ENCODE measurements at places on chromosomes 12 and 14.

DNA sequence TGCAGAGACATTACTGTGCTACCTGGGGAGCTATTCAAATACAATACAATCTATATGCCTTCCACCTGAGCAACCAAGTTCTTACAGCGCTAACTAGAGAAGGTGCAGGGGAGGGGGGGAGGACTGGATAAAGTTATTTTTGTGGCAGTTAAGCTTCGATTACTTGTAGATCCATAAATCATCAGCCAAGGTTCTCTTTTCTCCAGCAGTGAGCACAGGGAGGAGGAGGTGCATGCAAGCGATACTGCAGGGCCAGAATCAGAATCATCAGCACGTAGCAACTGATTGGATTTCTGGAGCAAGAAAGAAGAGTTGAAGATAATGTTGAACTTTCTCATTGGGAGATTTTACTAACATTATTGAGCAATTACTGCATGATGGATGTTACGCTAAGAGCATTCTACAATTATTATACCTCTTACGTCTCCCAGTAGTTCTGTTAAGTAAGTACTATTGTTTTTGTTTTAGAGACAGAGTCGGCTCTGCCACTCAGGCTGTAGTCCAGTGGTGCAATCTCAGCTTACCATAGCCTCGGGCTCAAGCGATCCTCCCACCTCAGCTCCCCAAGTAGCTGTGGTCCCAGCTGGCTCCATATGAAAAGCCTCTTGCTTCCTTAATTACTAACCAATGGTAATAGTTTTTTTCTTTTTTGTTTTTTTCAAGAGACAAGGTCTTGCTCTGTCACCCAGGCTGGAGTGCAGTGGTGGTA lies 74.6 kb upstream of the EEA1 start:
- DNase-seq: no peak

- no peak for DNase-seq
Observed at GRCh38 chr12:21155522-21156351, 24.7 kb downstream of the SLCO1B1 start.

DNA sequence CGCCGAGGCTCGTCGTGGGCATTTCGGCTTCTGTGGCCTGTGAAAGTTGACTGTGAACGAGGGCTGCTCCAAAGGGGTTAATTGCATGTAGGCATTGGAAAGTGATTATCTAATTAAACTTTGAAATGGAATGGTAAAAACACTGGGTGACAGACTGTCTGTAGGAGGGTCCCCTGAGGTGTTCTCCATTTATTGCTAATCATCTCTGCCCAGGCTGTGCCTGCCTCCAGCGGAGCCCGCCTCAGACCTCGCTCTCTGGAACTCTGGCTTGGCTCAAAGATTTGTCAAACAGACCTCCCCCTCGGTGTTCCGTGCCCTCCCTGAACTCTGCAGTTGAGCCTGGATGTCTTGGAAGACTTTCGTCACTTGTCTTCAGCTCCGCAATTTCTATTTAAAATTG lies 50.2 kb upstream of the VRK1 start:
- no peak for DNase-seq

GRCh38 chr12:12786351-12786705 lies 869 bp downstream of the APOLD1 start:
- DNase-seq: no peak

- no peak for DNase-seq
Observed at GRCh38 chr12:21962236-21962635, 21.0 kb upstream of the ABCC9 start.

GRCh38 chr12:89140602-89141238 lies 211.6 kb downstream of the DUSP6 start:
- DNase-seq: no peak

- peak; percentile 23 for DNase-seq
Observed at GRCh38 chr14:67566908-67567307, 33.2 kb downstream of the PIGH start.

GRCh38 chr12:101475751-101476305 lies 692 bp downstream of the SPIC start:
- DNase-seq: no peak

DNA sequence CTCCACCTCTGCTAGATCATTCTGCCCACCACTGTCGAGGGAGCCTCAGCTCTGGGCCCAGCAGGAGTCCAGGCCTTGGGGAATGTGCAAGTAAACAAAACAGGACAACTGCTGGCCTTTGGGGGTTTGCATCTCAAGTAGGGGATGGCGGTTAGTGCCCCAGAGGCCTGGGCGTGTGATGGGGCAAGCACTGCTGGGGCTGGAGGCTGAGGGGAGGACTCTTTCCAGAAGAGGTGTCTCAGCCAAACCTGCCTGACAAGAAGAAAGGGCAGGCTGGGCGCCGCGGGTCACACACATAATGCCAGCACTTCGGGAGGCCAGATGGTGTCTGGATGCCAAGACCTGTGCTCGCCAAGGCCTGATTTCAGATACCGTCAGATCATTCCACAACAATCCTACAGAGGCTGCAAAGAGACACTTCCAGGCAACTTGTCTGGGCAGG lies 8.6 kb upstream of the ALDH2 start:
- DNase-seq: peak; percentile 52

- DNase-seq: no peak
Observed at GRCh38 chr12:66449531-66449930, 147.2 kb downstream of the HELB start.

GRCh38 chr14:72739446-72740405 lies 154.2 kb downstream of the DPF3 start:
- no peak for DNase-seq

DNA sequence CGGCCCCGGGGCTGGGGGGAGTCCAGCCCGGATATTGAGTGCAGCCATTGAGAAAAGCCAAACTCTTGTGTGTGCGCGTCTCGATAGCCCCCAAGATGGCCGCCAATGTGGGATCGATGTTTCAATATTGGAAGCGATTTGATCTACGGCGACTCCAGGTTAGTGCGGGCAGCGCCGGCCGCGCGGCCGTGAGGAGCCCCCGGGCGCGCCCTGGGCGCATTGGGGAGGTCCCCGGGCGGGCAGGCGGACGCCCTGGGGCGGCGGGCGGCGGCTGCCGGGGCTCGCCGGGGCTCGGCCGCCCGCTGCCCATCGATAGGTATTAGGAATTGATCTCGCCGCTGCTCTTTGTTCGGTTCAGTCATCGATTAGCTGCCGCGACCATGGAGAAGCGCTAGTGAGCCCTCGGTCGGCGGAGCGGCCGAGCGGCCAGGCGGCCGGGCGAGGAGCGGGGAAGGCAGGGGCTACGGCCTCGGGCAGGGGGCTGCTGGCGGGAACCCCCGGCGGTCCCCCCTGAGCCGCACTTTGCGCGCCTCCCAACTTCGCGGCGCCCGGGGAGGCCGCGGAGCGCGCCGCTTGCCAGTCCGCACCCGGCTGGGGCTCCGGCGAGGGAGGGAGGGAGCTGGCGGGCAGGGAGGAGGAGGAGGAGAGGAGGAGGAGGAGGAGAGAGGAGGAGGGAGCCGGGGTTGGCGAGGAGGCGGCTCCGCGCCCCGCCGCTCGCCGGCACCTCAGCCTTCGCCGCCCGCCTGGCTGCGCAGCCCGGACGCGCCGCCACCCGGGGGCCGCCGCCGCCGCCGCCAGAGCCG lies 113.9 kb upstream of the MYL2 start:
- no peak for DNase-seq

DNA sequence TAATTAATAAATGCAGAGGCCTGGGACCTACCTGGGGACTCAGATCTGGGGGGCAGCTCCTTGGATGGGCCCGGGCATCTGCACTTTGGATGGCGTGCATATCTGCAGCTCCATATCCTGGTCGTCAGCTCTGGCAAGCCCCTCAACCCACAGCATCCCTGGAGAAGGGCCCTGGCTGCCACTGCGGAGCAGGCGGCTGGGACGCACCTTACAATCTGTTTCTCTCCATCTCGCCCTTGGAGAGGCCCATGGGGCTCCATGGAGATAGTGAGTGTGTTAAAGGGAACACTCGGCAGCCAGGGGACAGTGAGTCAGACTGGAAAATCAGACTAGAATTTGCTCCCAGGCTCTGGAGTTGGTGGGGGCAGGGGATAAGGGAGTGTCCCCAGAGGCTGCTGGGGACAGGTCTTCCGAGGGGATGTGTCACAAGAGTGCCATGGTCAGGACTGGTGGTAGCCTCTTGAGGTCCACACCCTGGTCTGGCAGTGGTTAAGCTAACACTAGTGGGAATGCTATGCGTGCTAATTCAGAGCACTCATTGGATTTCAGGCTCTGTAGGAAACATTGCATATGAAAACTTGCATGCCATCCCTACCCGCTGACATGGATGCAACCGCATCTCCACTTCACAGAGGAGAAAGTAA lies 21.5 kb downstream of the RFLNA start:
- DNase-seq: no peak

- DNase-seq: no peak
Observed at GRCh38 chr12:92554158-92555073, 148.4 kb upstream of the PLEKHG7 start.

- no peak for DNase-seq
Observed at GRCh38 chr12:72792889-72793288, 520.7 kb downstream of the TRHDE start.

GRCh38 chr12:30970559-30971197 lies 44.1 kb downstream of the TSPAN11 start:
- DNase-seq: no peak

- DNase-seq: no peak
Observed at GRCh38 chr14:50035214-50035613, 81.2 kb downstream of the VCPKMT start.

- DNase-seq: no peak
Observed at GRCh38 chr14:100213587-100213955, 25.4 kb upstream of the YY1 start.

- DNase-seq: no peak
Observed at GRCh38 chr14:75205591-75205990, 29.2 kb upstream of the TMED10 start.

GRCh38 chr14:53350866-53351265 lies 197.7 kb upstream of the DDHD1 start:
- no peak for DNase-seq

DNA sequence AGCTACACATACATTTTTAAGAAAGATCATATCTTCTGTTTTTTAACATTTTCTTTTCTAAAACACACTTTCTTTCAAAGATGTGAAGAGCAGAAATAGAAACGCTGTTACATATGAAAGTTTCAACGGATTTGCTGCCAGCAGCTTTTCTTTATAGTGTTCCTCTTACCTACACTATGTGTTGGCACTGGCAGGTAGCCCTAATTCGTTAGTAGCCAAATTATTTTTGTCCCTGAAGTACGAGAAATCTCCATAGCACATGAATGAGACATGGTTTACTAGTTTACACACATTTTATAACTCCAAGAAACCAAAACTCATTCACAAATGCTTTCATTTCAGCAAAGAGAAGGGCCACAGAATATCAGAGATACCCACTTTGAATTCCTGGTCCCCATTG lies 6.6 kb downstream of the SOX5 start:
- no peak for DNase-seq

- DNase-seq: no peak
Observed at GRCh38 chr12:4137441-4137840, 136.1 kb upstream of the CCND2 start.

DNA sequence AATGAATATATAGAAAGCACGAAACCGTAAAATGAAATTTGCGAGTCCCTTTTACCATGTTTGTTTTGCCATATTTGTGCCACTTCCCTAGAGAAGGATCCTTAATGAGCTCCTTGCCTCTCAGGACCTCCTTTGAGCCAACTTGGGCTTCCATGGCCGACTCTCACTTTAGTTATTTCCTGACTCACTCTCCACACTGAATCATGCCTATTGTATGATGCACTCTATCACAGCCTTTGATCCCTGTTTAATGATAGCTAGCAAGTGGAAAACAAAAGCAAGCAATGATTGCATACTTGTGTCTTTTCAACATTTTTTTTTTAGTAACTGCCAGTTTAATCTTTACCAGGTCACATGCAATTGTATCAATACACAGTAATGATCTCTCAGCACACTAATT lies 153.2 kb downstream of the CCER1 start:
- no peak for DNase-seq

DNA sequence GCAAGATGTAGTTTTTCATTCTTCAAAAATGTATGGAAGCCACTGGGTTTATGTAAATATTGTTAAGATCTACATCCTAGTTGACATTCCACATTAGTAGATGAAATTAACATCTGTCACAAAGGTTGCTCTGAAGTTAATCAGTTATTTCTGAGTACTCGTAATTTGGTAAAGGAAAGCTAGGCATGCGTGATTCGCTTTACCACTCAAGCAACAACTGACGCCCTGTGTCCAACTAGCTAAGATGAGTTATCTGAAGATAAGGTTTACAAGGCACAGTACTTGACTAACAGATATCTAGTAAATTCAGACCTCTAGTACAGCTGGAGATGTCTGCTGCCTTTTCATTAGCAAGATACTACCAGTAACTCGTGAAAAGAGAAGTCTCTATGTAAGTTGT lies 14.1 kb downstream of the PRKD1 start:
- DNase-seq: no peak

GRCh38 chr12:45745861-45746277 lies 16.4 kb downstream of the ARID2 start:
- DNase-seq: no peak

- DNase-seq: no peak
Observed at GRCh38 chr12:100216337-100216736, 15.7 kb downstream of the ACTR6 start.

DNA sequence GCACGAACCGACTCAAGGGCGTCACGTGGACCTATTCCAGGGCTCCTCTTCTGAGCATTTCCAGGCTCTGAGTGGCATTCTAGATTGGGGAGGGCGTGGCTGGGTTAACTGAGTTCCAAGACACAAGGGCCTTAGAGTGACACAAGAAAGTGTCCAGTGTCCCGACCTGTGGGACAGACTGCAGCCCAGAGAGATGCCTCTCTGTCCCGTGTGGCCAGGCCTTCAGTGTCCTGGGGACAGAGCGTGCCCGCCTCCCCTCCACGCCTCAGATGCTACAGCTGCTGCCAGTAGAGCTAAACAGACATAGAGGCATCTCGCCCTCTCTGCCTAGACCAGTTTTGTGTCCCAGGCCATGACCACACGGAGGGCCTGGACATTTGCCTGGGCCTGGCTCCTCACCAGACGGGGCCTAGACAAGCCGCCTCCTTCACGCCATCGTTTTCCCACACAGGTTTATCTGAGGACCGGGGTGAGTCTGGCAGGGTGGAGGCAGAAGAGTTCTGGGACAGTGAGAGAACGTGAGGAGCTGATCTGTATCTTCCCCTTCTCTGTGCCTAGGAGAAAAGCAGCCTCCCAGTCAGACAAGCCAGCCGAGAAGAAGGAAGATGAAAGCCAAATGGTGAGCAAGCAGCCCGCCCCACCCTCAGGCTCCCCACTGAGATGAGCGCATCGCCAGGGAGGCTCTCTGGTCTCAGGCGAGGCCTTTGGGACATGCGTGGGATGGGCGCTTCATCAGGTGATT lies 27.1 kb downstream of the DEGS2 start:
- DNase-seq: no peak

GRCh38 chr12:102463659-102464249 lies 16.6 kb downstream of the IGF1 start:
- no peak for DNase-seq

GRCh38 chr12:57842342-57843294 lies 3.9 kb downstream of the CTDSP2 start:
- DNase-seq: no peak

DNA sequence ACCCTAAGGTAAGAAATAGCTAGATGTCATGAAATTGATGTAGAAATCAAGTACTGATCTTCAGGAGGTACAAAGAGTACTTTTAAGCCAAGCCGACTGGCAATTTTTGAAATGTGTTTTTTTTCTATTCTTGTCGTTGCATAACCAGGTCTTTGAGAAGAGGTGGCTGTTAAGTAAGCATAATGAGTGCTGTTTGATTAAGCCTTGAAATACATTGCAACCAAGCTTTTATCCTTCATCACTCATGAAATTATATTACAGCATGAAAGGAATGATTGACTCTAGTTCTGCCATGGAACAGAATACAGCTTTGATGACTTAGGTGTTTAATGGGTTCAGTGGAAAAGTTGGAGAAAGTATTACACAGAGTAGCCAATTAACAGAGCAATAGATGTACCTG lies 1720.2 kb upstream of the SEL1L start:
- DNase-seq: no peak

All from anterior cingulate cortex (tissue), 58 donors.